ENCODE measurements at places on chromosomes 7 and 10.
A peak's percentile ranks its signal among the peaks of the same experiment; 100 is the strongest.

DNA sequence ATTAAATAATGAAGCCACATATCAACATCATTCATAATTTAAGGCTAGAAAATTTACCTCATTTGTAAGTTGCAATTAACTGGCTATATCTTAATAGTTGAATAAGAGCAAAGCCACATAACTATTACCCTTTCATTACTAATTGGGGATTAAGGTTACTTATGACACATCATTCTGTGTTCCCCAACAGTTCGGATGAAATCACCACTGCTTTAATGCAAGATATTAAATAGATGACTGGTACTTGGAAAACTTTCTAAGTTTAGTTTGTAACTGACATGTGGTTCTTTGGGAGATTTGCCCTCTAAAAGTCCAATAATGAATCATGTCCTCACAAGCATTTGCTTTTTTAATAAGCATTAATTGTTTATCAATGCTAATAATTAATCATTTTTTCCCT lies 109.1 kb downstream of the MTERF1 start:
- DNase-seq = no peak

DNA sequence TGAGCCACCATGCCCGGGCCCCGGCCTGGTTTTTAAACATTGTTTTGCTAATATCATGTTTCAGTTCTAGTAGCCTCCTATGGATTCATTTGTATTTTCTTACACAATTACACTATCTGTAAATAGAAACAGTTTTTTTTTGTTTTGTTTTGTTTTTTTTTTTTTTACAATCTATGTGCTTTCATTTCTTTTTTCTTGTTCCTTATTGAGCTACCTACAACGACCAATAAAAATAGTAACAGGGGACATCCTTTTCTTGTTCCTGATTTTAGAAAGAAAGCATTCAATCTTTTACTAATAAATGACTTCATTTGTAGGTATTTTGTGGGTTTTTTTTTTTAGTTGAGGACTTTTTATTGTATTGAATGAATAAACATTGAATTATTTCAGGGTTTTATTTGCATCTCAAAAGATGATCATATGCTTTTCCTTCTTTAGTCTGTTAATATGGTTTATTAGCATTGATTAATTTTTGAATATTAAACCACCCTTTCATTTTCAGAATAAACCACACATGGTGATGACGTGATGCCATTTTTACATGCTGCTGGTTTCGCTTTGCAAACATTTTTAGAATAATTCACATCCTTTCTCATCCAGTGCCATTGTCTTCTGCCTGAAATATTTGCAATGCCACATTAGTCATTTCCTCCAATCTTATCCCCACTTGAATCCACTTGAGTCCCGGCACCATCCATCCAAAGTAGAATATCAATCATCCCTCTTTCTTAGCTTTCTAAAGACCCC lies 18.1 kb upstream of the AKR1E2 start:
- peak; percentile 63 for DNase-seq

- no peak for DNase-seq
Measured at GRCh38 chr10:84155521-84155920, 16.2 kb downstream of the GHITM start.

DNA sequence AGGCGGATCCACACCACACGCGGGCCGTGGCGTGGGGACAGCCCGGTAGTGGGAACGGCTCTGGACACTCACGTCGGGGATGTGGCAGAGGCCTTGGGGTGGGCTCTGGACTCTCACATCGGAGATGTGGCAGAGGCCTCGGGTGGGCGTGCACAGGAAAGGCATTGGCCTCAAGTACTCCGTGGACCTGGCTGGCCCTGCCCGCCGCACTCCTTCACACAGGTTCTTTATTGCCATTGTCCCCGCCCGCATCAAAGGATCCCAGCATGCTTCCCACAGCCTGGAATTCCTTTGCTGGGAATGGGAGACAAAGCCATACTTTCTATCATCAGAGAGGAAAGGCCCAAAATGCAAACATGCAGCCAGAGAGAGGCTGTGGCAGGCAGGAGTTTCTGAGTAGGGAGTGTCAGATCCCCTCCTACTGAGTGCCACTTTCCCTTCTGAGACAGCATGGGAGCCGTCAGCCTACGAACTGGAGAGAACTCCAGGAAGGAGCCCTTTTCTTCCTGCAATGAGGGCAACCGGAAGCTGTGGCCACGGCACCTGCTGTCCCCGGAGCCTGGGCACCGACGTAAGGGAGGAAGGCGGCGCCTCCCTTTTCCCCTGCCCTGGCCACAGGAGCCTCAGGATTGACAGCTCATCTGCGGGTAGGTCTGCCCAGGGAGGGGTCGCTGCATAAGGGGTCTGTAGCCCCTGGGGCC lies 51.5 kb downstream of the RBM17 start:
- no peak for DNase-seq

- no peak for DNase-seq
Measured at GRCh38 chr10:20489961-20490360, 407.1 kb downstream of the NEBL start.

DNA sequence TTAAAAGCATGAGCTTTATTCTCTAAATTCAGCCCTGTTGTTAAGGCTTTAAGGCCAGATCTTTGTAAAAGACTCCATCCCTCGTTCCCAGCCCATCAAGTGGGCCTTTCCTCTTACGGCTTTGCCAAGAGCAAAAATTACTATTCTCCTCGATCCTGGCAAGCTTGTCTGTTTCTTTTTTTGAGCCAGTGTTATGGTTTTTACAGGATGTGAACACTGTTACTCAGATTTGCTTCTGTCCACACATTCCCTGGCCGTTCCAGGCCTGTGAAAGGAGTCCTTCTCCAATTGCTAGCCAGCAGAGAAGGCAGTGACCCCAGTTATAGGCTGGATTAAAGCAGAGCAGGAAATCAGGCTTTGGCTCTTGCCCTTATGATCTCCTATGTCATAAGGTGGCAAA lies 47.0 kb upstream of the EPC1 start:
- no peak for DNase-seq

- DNase-seq = peak; percentile 64
Measured at GRCh38 chr10:99560277-99561126, 27.8 kb downstream of the NKX2-3 start.

DNA sequence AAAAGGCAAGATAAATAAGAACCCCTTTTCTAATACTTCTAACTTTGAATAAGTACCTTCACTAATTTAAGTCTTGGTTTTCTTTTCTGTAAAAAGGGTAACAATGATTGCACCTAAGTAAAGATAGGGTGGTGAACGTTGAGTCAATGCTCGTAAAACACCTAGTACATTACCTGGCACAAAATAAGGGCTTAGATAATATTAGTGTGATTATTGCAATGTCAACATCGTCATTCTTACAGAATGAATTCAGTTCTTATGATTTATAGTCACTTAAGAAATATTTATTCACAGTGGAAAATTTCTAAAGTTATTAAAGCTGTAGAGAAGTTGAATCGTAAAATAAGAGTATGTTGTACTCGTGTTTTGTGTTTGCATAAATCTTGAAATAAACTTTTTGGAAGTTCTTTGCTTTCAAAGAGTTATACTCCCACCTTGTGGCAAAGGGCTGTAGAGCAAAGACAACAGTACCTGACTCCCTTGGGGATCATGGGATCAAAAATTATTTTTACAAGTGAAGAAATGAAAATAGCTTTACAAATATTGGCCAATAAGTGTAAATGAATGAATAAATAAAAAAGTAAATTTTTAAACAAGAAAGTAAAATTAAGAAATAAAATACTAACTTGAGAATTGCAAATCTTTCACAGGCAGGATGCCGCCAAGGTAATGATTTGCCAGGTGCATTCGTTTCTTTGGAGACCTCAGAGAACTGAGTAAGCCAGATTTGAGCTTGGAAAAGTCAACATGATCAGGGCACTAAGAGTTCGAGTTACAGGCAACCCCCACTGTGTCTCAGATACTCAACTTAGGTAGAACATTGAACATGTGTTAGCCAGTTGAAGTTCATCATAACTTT lies 285.8 kb upstream of the CACNA2D1 start:
- peak; percentile 2 for DNase-seq

DNA sequence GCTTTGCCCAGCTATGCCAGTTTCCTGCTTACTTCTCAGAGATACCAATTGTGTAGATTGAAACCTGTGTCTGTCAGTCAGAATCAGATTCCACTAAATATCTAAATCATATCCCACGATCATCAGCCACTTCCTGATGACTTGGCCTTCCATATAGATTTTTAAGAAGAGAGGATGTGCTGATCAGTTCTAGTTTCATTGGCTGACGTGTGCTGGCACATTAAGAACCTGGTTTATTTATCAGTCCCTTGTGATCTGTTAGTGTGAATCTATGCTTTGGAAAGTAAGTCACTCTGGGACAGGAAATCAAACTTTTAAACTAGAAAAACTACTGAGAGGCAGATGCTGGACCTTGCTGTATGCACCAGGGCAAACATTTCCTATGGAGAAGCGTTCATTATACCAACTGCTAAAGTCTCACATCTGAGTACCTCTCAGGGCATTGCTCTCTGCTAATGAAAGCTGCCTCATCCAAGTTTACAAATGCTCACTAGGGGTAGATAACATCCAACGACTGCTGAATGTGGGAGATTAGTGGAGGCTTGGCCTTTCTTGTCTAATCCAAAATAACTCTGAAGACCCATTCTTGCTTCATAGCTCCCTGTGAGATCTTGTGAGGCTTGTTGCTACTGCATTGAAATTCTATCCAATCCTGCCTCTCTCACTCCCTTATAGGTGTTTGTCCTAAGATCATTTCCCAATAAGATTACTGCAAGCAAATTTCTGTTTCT lies 109.1 kb downstream of the ARL4A start:
- DNase-seq = no peak

DNA sequence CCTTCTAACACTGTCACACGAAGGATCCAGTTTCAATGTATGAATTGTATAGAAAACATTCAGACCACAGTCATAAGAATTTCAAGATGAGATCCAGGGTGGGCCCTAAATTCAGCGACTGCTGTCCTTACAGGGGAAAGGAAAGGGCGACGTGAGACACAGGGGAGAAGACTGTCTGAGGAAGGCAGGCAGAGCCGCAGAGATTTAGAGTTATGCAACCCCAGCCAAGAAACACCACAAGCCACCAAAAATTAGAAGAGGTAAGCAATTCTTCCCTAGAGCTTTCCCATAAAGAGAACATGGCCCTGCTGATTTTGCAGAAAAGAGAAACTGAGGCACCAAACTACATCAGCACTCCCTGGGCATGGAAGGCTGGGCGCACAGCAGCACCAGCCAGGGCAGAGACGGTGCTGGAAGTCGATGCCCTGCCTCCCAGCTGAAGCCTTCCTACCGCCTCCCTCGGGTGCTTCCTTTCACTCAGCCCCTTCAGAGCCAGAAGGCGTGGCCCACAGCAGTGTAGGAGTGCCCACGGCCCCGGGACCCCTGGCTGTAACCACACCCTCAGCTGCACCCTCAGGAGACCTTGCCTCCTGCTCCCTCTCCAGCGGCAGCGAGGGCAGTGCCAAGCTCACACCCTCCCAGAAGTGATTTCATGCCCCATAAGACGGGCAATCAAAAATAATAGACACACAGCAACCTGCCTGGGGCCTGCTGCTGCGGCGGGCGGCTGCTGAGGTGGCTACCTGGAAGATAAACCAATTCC lies 81.0 kb upstream of the LRRC4 start:
- DNase-seq = no peak

GRCh38 chr7:155693826-155694225 lies 49.4 kb downstream of the RBM33 start:
- no peak for DNase-seq

GRCh38 chr10:74056050-74056818 lies 58.3 kb downstream of the VCL start:
- DNase-seq = no peak

DNA sequence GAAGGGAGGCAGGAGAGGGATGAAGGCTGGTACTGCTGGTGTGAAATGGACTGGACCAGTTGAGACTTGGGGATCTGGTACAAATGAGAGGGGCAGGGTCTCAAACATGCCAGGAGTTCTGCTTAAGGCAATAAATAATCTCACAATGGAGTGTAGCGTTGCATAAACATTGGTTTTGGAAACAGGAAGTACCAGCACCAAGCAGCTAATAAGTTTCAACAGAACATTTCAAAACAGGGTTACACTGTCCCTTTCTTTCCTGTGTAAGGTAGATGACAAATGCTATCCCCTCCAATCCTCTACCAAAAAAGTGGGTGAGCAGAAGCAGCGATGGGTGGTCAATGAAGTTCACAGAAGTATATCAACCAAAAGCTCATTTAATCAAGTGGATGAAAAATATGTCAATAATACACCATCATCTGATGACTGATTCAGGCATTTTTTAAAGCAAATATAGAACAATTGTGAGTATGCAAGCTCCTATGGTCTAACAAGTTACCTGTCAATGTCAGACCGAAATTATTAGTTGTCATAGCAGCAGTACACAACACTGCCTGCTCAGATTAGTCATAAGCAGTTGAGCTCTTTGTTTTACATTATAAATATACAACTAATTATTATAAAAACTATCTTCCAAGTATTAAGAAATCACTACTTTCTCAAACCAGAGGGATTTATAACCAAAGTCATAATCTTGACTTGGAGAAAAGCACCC lies 220.0 kb downstream of the FAM107B start:
- DNase-seq = no peak

DNA sequence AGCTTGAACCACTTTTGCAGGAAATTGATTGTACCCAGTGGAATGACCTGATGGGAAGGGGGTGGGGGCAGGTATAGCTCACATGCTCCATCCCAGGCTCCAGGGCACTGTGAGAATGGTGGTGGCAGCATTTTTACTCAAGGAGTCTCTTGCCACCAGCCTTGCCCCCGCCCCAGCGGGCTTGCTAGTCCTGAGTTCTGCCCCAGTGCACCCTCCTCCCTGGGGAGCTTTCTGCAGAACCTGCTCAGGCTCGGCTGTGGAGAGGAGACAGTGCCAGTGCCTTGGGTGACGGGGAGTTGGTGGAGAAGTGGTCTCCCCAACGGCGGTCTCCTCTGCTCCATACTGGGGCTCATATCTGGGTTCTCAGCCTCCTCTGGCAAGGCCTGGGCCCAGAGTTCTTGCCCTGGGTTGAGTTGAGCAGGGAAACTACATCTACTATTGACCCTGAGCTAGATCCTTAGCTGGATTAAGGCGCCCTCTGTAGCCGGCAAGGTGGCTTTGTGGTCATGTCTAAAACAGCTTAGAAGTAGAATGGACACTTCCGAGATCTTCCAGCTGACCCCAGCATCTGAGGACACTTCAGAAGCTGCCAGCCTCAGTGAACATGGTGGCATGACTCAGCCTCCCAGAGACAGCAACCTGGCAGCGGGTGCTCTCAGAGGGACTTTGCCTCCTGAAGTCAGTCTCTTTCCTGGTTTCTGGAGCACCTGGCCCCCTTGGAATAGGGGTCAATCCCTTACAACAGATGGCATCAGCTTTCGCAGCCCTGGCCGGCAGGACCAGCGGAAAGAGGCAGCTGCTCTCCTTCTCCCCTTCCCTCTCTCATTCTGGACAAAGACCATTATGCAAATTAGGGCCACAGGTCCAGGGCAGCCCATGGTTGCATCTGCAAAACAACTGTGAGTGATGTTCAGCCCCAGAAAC lies 363.4 kb upstream of the MKI67 start:
- no peak for DNase-seq

- no peak for DNase-seq
Measured at GRCh38 chr10:100485801-100486495, 23.1 kb downstream of the WNT8B start.

All from HTR-8/SVneo (cell line).